Activated naive CD4-positive, alpha-beta T cell (primary cell): ENCODE measurements at places on chromosomes 5 and 9.
A peak's percentile ranks its signal among the peaks of the same experiment; 100 is the strongest.

GRCh38 chr9:68844631-68845612 is 139.9 kb downstream of the PIP5K1B start:
- no peak for DNase-seq

DNA sequence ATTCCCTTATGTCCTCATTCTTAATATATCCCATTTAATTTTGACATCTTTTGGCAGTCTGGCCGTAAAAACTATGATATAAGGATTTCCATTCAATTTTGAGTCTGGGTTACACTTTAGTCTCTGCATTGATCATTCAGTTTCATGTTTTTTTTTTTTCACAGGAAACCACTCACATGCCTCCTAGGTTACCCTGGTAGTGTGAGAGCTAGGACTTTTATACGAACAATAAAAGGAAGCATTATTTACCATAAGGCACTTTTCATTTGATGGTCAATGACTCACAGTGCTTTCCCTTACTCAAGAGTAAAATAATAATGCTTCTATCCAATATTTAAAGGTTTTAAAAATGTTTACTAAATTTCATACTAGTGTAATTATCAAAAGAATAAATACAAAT is 16.4 kb upstream of the DMAC1 start:
- no peak for DNase-seq

- no peak for DNase-seq
Observed at GRCh38 chr5:78628270-78628992, 20.1 kb downstream of the LHFPL2 start.

DNA sequence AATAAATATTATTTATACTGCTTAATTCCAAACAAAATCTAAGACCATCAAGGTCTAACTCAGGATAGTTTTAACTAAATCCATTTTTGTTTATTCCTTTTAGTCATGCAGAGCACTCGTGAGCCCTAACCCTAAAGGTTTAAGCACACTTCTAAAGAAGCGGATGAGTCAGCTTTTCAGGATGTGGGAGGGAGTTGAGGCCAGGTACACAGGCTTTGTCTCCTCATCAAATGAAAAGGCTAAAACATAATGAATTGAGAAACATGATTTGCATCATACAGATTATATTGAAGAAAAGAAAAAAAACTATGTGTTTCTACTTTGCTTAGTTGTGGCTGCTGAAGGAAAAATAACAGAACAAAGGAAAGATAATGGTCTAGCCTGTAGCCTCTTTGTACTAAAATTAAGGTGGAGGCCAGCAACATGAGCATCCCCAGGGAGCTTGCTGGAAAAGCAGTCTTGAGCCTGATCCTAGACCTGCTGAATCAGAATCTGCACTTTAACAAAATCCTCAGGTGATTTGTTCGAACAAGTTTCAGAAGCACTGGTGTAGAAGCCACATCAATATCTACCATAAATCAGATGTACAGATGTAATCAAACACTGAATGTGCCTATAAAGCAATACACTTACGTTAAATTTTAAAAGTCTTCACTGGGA is 21.1 kb upstream of the ISCA1 start:
- DNase-seq, result no peak

- DNase-seq, result no peak
Observed at GRCh38 chr5:67019065-67019845, 177.3 kb downstream of the CD180 start.

- DNase-seq, result no peak
Observed at GRCh38 chr9:29211003-29211579, 1637.8 kb upstream of the C9orf72 start.

DNA sequence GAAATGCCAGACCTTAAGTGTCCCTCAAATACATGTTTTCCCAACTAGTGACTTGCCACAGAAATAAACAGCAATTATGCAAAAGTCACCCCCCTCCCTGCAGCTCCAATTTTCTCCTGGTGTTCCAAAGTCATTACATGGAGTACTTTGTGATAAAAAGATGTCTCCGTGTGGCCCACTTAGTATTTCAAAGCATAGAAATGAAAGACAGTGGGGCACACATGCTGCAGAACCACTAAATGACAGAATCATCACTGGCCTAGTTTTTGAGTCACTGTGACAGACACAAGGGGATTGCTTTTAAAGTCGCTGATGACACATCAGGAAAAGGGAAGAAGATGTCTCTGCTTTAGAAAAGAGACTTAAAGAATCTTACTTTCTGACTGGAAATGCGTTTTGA is 323.4 kb downstream of the PSAT1 start:
- DNase-seq, result no peak

DNA sequence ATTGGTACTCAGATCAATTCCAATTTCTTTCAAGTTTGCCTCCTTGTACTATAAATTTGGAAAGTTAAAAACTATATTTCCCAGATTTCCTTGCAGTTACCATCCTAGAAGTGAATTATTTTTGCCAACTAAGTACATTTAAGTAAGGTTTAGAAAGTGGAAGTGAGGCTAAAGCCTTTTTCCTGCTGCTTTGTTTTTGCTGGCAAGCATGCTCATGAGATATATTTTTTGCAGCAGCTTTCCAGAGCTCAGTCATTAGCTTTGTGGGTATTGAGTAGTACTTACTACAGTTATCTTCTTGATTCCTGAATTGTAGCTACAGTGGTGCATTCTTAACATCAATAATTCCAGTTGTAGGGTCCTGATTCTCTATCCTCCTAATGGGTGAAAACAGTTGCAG is 3.5 kb upstream of the BTF3 start:
- DNase-seq, result no peak

DNA sequence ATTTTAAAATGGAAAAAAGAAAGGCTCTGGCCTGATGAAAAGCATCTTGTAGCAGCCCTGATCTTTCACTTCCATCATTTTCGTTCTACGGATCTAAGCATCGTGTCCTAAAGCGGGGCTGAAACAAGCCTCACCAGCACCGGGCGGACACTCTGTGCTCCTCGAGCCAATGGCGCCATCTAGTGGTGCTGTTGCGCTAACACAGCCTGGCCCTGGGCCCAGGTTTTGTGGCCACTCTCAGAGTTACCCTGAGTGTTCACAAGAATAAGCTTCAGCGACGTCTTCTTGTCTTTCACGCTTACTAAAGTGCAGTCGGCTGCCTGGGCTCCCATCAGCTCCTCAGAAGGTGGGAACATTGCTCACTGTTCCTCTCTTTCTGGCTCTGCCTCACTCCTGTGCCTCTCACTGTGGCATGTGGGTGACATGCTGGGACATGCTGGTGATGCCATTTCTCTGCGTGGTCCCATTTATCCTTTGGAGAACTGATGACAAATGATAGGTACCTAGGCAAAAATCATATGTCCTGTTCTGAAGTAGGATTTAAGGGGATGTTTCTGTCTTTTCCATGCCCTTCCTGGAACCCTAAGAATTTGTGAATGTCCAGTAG is 32.7 kb downstream of the DMRT3 start:
- DNase-seq, result peak; percentile 66

- DNase-seq, result no peak
Observed at GRCh38 chr5:153791339-153791738, 247.4 kb downstream of the FAM114A2 start.

DNA sequence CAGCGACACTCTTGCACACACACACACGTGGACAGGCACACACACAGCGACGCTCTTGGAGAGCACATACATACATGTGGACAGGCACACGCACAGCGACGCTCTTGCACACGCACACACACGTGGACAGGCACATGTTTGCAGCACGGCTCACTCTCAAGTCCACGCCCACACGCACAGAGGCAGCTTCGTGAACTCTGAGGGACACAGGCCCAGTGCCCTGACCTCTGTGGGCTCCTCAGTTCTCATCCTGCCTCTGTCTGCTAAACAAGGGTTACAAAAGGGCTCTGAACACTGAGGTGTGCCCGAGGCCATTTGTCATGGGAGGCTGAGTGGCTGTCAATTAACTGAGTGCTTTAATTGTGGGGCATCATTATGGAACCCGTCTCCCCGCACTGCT is 558.8 kb upstream of the ADAMTS16 start:
- no peak for DNase-seq

DNA sequence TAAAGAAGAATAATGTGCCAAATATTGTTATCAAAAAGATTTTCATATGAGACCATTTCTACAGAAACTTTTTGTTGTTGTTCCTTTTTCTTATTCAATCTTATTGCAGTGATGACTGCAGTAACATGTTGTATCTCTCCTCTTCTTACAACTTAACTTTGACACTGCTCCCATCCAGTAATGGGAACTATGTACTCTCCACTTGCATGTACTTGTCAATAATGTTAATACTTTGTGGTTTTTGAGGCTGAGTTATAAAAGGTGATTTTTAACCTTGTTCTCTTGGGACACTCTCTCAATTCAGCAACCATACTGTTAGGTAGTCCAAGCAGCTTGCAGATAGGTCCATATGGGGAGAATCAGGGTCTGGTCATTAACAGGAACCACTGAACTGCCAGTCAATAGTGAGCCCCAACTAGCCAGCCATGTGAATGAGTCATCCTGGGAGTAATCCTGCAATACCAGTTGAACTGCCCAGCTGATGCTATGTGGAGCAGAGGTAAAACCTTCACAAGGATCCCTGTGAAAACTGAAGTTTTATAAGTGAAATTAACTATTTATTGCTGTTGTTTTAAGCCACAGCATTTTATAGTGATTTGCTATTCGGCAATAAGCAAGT is 199.6 kb upstream of the DAB2 start:
- DNase-seq, result no peak

GRCh38 chr5:96995419-96995818 is 59.5 kb downstream of the LNPEP start:
- DNase-seq, result no peak

DNA sequence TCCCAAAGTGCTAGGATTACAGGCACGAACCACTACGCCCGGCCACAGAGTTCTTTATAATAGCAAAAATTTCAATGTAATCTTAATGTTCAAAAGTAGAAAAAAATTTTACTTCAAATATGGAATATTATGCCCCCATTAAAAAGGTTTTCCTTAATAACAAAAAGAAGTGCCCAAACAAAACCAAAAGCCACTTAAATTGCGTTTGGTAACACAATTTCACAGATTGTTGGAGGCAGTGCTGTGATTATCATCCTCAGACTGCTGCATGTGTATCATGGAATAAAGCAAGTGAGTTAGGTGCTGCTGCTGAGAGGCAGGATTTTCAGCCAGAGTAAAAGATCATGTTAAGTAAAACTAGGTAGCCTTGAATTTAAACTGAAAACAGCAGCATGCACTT is 132.7 kb downstream of the COL23A1 start:
- DNase-seq, result no peak

GRCh38 chr5:122202952-122203351 is 73.6 kb downstream of the ZNF474 start:
- DNase-seq, result no peak

DNA sequence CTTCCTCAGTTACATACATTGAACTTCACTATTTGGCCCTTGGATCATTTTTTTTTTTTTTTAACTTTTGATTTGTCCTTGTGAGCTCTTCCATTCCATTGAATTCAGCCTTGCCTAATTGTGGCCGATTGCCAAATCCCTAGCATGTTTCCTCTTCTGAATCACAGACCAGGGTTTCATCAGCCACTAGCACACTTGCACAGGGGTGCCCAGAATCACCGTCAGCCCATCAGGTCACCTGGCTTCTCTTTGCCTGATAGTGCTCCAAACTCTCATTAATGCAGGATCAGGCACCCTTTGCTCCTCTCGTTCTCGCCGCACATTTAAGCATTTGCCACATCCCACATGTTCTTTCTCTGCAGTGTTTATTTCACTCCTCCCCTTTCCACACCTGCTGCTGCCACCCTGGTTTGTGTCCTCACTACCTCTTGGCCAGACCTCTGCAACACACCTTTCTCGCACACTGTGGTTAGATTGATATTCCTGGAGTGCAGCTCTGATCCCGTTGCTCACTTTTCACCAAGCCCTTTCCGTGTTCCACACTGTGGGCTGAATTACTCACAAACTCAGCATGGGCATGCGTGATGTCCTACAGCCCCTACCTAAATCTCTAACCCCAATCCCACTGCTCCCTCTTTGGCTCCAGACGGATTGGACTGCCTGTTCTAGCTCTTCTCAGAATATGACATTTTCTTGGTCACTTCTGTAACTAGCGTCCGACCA is 9.8 kb downstream of the PIK3R1 start:
- no peak for DNase-seq

DNA sequence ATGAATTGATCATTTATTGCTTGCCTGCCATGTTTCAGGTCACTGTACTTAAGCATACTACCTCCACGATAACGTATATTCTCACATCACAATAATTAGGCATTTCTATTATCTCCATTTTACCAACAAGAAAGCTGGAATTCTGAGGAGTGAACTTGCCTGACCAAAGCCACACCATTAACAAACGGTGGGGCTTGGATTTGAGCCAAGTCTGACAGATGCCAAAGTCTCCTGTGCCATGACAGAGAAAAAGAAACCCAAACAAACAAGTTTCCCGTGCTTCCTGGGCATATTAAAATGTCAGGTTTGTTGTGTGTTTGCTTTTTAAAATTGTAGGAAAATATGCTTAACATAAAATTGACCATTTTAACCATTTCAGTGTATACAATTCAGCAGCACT is 40.8 kb upstream of the KCNV2 start:
- no peak for DNase-seq

DNA sequence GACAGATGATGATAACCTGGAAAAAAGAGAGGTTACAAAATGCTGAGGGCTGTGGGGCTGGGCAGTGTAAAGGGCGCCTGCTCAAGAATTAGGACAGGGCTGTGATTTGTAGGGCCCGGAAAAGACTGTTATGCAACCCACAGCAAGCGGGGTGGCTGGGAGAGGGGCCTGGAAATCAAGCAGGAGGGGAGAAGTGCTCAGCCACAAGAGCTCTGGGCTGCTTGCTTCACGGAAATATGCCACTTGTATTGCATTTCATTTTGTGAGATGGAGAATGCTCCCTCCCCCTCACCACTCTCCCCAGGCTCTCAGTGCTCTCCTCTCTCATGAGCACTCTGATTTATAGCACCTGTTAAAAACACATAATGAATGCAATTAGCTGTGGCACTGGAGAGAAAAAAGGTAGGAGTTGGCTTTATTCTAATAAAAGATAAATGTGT is 8.4 kb upstream of the HAND1 start:
- DNase-seq, result no peak

DNA sequence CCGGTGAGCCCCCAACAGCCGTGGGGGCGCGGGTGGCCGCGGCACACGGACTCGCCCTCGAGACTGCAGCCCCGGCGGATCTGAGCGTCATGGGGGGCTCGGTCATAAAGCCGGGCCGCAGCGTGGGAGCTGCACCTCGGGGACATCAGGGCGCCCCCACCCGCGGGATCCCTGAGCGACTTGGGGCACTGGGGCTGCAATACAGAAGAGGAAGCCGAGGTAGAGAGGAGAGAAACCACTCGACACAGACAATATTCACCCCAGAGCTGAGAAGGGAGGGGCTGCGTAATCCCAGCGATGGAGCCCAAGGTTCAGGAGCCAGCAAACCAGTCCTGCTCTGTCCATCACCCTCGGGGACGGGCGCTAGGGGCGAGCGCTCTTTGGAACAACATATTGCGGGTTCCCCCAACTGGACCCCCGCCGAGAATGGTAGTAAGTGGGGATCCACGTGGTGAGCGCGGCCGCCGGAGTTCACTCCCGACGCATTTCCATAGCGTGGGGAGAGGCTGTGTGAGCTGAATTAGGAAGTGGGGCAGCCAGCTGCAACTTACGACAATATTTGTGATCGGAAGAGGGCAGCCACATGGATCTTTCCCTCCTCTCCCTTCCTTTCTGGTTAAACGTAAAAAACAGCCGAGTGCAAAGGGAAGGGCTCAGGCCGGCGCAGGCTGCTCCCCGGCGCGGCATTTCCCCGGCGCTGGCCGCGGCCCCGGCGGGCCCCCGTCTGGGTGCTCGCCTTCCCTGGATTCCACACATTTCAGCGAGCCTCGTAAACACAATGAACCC is 9.9 kb downstream of the PTCH1 start:
- DNase-seq, result no peak
